ENCODE measurements at places on chromosomes 12 and 14. TPM values are rescaled to one million over a fixed set of nuclear protein-coding genes. Genes with fewer than 3 reads are reported as not detected.

Gene EFS
- total RNA-seq, result not detected

Gene PCK2
- total RNA-seq, result 10.4 TPM

Gene ANKRD33
- total RNA-seq, result 0.32 TPM

Gene PZP
- total RNA-seq, result 0.97 TPM

Data from epithelial cell of umbilical artery (primary cell).